ENCODE measurements at places on chromosomes 1 and 21.

DNA sequence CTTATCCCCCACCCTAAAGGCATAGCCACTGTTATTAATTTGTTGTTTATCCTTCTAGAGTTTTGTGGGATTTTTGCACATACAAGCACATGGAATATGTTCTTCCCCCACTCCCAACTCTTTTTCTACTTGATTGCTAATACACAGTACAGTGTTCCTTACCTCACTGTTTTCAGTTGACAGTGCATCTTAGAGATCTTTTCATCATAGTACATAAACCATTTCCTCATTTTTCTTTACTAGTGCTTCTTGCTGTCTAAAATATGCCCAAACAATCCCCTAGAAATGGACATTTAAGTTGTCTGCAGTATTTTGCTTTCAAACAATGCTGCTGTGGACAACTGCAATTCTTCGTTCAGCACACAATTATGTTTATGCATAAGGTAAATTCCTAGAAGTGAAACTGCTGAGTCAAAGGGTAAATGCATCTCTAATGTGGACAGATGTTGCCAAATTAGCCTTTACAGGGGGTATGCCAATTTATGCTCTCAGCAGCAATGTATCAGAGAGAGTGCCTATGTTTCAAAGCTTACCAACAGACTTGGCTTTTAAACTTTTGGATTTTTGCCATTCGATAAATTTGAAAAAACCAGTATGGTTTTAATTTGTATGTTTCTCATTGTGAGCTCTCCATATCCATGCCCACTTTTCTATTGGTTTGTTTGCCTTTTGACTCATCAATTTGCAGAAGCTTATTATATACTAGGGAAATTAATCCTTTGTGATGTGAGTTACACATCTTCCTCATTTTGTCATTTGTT is 132.6 kb downstream of the MRPS6 start:
- DNase-seq, result peak; percentile 11

DNA sequence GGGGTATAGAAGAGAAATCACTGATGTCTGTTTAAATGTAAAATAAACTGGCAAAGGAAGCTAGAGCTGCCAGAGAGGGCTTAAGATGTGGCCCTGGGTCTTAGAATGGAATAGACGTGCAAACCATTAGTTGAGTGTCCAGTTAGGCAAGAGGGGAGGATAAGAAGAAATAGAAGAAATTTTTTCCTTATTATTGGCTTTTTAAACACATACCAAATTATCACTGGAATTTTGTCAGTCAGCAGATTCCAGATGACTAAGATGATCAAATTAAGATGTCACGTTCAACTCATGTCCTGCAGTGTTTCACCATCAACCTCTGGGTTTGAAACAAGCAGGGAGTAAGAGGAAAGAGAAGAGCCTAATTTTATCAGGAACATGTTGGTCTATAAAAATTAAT is 71.6 kb upstream of the C1orf21 start:
- no peak for DNase-seq

DNA sequence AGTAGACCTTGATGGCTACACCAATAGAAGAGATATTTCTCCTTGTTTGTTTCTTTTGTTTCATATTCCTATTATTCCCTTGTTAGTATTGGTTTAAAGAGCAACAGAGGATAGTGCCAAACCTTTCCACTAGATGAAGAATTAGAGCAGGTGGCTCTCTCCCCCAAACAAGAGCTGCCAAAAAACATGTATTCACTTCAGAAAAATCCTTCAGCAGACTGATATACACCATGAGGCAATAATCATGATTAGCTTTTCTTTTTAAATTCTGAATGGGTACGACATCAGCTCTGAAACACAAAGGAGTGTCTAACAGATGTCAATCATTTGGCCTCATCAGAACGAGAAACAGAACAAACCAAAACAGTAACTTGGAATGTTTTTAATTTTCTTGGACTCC is 67.3 kb upstream of the MAP10 start:
- DNase-seq, result no peak

GRCh38 chr1:21302747-21303715 is 12.8 kb upstream of the ECE1 start:
- DNase-seq, result no peak

DNA sequence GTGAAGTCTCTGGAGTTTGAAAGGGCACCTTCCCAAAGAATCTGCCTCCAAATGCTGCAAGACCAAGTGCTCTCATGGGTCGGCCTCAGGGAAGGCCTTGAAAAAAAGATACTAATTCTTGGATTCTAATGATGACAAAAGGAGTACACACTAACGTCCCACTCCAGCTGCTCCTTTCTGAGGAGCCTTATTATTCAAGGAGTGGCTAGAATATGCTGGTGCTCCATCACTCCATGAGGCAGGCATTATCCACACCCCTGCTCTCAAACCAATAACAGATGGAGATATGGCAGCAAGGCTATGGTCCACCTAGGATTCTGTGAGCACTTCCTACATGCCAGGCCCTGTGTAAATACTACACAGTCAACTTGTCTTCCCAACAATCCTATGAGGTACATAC is 54.4 kb downstream of the FAM78B start:
- no peak for DNase-seq

DNA sequence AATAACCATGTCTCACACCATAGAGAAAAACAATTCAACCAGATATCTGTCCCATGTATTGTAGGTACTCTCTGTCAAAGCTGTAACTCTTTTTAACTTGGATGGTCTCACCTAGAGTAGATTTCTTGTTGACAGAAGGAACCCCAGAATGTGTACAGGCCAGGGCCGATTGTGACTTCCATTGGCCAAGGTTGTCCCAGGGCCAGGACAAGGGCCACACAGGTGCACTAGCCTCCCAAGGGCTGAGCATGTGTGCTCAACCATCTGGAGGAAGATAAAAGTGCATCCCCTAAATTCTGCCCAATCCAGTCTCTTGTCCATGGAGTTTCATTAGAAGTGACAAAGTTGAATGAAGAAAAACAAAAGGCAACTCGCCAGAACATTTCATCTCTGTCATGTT is 51.8 kb downstream of the SETD4 start:
- DNase-seq, result no peak

DNA sequence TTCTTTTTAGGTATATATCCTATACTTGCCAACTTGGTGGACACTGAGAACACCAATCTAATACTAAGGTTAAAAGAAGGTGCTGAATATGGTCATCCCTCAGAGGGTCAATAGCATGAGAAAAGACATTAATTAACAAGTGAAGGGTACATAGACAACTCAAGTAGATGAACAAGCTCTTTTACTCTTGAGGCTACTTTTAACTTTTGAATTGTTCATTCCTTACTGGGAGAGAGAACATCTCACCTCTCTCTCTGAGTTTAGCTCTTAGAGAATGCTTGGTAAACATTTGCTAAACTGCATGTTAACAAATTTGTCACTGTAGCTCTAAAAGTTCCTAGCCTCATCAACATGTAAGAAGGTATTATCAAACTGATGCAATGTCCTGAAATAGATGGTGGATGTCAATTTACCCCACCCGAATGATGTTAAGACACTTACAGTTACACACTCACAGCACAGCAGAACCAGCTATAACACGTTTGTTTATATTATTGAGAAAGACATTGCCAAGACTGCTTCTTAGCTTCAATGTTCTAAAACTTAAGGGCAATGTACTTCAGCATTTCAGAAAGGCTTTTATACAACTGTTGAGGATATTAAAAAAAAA is 35.9 kb downstream of the HEATR1 start:
- DNase-seq, result no peak

DNA sequence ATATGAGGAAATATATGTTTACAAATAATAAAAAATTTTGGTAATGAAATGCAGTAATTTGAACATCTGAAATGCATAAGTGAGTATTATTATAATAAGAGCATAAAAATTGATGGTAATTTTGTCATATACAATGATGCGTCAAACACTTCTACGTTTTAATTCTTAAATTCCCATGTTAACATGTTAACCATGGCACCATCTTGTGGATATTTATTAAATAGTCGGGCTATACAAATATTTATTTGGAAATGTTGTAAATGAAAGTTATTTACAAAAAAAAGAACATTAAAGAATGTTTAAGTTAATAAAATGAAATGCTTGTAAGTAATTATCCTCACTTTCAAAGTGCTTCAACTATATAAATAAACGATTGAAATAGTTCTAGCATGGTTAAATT is 57.2 kb upstream of the C1orf185 start:
- DNase-seq, result peak; percentile 3

DNA sequence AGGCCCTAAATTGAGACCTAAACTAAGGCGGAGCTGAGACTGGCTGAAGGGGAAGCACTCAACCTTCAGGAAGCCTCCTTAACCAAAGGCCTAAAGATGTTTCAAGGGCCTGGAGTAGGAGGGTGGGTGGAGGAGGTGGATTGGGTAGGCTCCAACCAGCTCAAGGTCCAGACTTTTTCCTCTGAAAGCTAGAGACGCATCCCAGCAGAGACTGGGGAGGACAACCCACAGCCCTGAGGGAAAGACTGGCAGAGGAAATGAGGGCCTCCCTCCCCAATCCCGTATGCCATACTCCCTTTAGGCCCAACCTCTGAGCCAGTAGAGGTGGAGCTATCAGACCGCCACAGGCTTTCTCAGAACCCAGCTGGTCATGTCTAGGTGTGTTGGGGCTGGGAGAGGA is 1.1 kb downstream of the ECM1 start:
- DNase-seq, result no peak

DNA sequence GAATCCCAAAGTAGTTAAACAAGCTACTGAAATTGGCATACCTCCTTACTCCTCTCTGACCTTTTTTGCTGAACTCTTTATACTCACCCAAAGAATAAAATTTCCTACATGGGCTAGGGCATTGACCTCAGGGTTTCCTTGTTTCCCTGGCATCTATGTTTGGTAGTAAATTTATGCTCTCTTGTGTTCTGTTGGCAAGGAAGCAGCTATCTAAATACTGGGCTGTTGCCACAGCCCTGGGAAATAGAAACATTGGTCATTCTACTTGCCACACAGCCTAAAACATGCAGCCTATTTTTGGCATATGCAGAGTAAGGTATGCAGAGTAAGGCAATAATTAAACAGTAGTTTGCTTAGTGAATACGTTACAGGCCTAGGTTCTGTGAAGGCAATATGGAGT is 351.4 kb downstream of the HLX start:
- DNase-seq, result peak; percentile 43

All from NCI-H345 (cell line).